DMS 273 treated with DMSO at 0.1 percent for 48 hours (cell line): ENCODE measurements at places on chromosomes 7 and 10.
A peak's percentile ranks its signal among the peaks of the same experiment; 100 is the strongest.

GRCh38 chr10:22676435-22676834 is 37.9 kb downstream of the PIP4K2A start:
- DNase-seq = no peak

- DNase-seq = no peak
Observed at GRCh38 chr10:30834153-30834552, 197.5 kb downstream of the ZNF438 start.

DNA sequence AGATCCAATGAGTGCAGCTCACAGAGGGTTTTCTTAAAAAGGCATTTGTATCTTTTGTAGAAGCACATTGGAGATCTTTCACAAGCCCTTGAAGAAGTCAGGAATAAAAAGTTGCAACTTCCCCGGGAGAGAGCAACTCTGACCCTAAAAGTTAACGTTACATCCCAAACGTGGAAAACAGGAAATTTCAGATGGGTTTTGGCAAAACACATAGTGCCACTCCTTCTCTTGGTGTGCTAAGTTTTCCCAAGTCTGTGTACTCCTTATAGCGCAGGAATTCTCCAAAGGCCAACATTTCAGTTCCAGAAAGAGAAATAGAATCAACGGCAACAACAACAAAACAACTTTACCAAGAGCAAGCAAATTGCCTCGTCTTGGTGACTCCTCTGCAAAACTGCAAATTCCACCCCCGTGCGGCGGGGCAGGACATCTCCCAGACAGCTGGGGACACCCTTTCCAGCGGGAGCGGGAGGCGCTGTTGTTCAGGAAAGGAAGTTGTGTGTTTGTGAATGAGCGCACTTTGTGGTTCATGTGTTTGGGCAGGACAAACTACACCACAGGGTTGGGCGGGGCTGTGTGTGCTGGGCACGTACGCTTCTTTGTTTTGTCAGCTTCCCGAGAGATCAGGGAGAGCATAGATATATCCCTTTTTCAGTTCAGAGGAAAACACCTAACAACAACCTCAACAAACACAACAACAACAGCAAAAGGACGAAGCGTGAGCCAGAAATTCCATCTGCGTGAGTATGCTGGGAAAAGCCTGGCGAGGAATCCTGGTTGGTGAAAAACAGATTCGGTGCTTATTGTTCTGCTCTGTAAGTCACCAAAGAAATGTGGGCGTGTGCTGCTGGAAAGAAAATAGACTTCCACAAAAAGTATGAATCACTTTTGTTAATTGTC is 294.7 kb upstream of the PITRM1 start:
- DNase-seq = no peak

- DNase-seq = no peak
Observed at GRCh38 chr7:141729020-141729419, 9.1 kb upstream of the SSBP1 start.

DNA sequence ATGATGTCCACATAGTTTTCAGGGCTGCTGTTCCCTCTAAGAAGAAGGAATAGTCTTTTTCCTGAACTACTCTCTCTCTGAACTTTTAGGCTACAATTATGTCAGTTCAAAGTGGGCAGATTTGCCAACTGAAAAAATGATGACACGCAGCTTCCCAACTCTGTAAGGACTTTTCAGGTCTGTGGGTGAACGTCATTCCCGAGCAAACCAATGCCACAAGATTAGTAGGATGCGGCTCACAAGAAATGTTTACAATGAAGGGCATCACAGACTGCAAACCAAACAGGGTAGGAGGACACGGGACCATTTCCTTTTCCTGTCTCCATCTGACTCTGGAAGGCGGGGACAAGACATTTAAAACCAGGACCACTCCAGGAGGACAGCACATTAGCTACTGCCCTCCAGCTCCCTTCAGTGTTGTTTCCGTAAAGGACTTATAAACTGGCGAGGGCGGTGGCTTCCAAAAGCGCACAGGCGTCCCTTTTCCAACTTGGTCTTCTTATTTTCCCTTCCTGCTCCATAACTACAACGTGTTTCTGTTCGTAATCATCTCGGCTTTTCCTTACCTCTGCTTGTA is 539 bp upstream of the MKLN1 start:
- peak; percentile 70 for DNase-seq

DNA sequence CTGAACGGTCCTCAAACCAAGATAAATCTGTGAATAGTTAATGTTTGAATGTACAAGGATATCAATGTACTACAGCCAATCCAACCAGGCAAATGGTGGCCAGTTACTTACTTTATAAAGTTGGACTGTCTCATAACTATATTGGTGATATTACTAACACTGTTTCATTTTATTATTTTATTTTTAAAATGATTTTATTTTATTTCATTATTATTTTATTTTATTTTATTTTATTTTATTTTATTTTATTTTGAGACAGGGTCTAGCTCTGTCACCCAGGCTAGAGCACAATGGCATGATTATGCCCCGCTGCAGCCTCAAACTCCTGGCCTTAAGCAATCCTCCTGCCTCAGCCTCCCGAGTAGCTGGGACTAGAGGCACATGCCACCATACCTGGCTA is 6.8 kb downstream of the IL15RA start:
- DNase-seq = no peak

DNA sequence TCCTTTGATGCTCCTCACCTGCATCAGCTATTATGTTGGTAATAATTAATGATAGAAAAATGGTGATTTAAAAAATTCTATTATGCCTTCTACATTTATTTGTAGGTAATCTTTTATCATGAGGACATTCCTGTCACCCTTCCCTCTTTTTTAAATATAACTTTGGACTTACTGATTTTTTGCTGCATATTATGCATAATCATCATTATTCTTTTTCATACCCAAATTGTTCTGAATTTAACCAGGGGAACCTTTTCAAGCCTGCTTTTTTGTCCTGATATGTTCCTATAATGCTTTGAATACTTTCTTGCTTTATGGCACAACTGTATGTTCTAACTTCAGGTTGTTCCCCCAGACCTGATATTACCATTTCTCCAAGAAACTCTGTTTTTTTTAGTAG is 48.5 kb downstream of the TAX1BP1 start:
- DNase-seq = no peak

- DNase-seq = no peak
Observed at GRCh38 chr7:128849804-128850490, 12.7 kb upstream of the ATP6V1F start.

GRCh38 chr10:122140941-122141623 is 130.0 kb upstream of the BTBD16 start:
- peak; percentile 61 for DNase-seq

GRCh38 chr10:6995831-6996230 is 415.0 kb downstream of the SFMBT2 start:
- no peak for DNase-seq

- DNase-seq = no peak
Observed at GRCh38 chr10:99369126-99369525, 40.0 kb downstream of the CNNM1 start.

GRCh38 chr7:13107291-13107690 is 419.9 kb downstream of the ARL4A start:
- no peak for DNase-seq

- DNase-seq = no peak
Observed at GRCh38 chr7:150668472-150668911, 17.0 kb upstream of the GIMAP2 start.

- DNase-seq = no peak
Observed at GRCh38 chr7:135109562-135109961, 38.3 kb upstream of the TMEM140 start.

- no peak for DNase-seq
Observed at GRCh38 chr10:71052076-71052660, 160.2 kb upstream of the UNC5B start.

- no peak for DNase-seq
Observed at GRCh38 chr10:12422189-12422588, 72.8 kb downstream of the CAMK1D start.

DNA sequence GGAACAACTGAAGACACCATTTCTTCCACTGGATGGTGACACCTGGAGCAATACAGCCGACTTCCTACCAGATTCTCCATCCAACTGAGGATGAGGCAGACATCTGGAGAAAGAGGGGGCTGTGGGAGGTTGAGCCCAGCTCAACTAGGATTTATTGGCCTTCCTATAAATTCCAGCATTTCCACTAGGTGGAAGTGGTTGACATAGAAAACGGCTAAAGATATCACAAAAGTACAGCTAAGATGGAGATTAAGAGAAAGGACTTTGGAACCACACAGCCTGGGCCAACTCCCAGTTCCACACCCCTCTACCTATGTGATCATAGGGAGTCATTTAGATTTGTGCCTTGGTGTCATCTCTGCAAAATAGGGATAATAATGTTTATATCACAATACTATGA is 61.3 kb upstream of the CAV2 start:
- no peak for DNase-seq

- no peak for DNase-seq
Observed at GRCh38 chr10:110498087-110498981, 627 bp downstream of the DUSP5 start.

DNA sequence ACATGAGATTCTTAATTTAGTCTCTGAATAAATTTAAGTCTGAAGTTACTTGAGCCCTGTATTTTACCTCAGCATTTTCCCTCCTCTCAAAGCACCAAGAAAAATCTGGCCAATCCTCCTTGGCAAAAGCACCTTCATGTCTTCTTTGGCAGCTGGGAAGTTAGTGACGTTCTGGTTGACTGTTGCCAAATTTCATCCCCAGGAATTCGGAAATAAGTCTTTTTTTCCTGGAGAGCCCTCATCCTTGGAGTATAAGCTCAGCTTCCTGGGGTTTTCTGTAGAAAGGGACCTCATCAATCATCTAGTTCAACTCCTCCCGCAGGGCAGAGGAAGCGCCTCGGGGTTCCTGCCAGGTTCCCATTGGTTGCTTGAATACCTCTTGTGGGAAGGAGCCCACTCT is 377.6 kb downstream of the PHTF2 start:
- DNase-seq = no peak

GRCh38 chr10:93821051-93821772 is 63.5 kb downstream of the LGI1 start:
- peak; percentile 37 for DNase-seq

DNA sequence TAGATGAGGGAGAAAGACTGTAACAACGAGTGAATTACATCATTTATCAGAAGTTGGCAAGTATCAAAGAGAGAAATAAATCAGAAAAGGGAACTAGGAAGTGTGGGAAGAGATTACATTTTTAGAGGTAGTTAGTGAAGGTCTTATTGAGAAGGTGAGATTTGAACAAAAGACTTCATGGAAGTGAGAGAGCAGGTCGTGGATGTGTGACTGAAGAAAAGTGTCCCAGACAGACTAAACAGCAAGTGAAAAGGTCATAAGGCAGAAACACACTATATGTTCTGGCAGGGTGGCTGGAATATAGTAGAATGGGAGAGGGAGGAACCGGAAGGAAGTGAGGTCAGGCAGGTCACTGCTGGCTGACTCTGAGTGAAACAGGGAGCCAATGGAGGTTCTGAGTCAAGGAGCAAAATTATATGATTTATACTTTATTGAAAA is 35.7 kb upstream of the RHOBTB1 start:
- DNase-seq = no peak

GRCh38 chr10:59287587-59288255 is 74.6 kb downstream of the FAM13C start:
- no peak for DNase-seq

DNA sequence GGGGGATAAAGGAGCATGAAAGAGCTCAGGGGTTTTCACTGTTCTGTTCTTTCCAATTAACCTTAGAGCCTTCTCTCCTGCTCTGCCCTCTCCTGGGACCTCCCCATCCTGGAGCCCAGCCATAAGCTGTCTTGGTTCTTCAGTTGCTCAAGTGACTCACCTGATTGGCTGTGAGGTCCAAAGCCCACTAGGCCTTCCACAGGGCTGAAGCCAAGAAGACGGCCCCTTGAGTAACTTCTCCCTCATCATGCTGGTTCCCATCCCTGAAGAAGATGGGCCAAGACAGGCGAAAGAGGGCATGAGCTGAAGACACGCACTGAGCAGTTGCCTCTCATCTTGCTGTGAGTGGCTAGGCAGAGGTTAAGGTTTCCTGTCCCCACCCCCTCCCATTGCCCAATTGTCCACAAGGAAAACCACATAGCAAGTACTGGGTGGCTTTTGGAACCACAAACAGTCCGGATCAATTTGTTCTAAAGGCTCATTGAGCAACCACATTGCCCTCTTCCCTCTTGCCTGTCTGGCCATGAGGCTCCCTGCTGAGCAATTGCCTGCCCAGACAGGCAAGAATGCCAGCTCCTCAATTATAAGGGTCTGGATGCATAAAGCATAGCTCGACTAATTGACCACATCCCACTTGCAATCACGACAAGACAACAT is 43.9 kb upstream of the GPAM start:
- DNase-seq = no peak

- no peak for DNase-seq
Observed at GRCh38 chr7:32163896-32164295, 93.7 kb upstream of the PDE1C start.

- DNase-seq = no peak
Observed at GRCh38 chr7:49424109-49424508, 349.3 kb upstream of the VWC2 start.

DNA sequence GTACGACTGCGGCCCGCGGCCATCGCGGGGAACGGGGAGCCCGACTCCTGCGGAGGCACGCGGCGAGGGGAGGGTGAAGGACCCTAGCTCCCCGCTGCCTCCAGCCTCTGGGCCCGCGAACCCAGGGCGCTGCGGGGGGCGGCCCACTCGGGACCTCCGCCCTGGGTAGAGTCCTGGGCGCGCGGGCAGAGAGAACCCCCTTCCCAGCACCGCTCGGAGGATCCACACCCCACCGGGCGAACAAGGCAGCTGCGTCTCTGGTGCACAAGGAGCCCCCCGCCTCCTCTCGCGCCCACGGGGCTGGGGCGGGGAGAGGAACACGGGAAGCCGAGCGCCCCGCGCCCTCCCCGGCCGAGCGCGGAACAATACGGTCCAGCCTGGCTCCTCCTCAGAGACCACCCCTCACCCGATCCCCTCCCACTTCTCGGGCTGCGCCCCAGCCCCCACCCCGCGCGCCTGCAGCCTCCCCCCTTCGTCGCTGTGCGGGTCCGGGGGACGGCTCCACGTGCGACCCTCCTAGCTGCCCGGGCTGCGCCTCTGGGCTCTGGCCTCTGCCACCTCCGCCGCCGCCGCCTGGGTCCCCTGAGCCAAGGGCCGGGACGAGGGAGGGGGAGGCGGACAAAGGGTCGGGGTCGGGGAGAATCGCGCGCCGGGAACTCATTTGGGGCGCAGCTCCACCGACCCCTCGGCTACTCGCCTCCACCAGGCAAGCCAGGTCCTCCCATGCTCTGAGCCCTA is at the start of gene WDR86:
Gene WDR86 (minus strand): TSS at position 372 of the 738 bp plus-strand sequence. CDS start 449 bp downstream, outside the sequence.
- DNase-seq = no peak

- DNase-seq = no peak
Observed at GRCh38 chr10:8768852-8769251, 714.4 kb downstream of the GATA3 start.

DNA sequence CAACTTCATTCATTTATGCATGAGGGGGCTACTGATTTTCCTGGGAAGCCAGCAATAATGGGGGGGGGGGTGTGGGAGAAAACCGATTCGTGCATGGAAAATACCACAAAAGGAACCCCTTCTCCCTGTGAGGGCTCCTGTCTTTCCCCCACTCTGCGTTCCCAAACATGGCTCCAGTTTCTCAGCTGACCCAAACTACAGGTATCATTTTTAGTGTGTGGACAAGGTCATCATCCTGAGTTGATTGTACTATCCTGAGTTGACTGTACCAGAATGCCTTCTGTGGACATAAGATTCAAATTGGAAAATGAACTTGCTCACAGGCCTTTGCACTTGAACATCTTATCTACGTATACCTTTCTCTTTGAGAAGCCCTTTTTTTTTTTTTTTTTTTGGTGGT is 49.9 kb downstream of the ZRANB1 start:
- DNase-seq = no peak

- no peak for DNase-seq
Observed at GRCh38 chr7:47382200-47382599, 199.7 kb downstream of the TNS3 start.

- DNase-seq = no peak
Observed at GRCh38 chr7:122463631-122464030, 159.1 kb upstream of the FEZF1 start.

- no peak for DNase-seq
Observed at GRCh38 chr7:127755521-127755920, 103.5 kb downstream of the SND1 start.
